Activated naive CD8-positive, alpha-beta T cell treated with anti-CD3 and anti-CD28 coated beads, Interleukin-2, amount 50 U/mL, for 24 hours (primary cell): ENCODE measurements at places on chromosomes 7 and 10.

- DNase-seq = no peak
Observed at GRCh38 chr10:103638948-103639347, 145.4 kb downstream of the NEURL1 start.

DNA sequence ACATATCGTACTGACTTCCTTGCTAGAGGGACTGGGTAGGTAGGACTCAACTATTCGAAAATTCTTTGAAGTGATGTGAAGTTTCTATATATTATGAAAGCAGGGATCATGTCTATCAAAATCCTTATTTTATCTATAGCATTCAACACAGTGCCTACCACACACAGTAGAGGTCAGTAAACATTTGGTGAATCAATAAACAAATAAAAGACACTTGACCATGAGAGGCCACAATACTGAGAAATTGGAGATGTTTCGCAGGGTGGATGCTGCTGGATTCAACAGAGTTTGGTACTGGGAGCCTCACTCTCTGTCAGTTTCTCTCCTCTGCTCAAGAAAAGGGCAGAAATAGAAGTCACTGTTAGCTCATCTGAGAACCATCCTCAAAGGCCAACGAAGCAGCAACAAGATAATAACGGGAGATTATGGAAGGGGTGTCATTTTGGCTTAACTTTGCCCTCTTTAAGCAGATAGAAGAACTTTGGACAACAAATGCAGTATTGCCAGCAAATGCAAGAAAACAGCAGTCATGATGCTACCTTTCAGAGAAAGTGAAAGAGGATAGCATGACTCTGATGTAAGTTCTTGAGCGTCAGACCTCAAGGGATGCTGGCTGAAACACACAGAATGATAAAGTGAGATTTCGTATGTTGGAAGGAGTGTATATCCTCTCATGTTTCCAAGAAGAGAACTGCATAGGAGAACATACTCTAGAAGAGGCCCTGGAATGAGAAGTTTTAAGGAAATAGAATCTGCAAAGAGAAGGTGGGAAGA is 107.6 kb downstream of the SEMA3E start:
- DNase-seq = no peak

DNA sequence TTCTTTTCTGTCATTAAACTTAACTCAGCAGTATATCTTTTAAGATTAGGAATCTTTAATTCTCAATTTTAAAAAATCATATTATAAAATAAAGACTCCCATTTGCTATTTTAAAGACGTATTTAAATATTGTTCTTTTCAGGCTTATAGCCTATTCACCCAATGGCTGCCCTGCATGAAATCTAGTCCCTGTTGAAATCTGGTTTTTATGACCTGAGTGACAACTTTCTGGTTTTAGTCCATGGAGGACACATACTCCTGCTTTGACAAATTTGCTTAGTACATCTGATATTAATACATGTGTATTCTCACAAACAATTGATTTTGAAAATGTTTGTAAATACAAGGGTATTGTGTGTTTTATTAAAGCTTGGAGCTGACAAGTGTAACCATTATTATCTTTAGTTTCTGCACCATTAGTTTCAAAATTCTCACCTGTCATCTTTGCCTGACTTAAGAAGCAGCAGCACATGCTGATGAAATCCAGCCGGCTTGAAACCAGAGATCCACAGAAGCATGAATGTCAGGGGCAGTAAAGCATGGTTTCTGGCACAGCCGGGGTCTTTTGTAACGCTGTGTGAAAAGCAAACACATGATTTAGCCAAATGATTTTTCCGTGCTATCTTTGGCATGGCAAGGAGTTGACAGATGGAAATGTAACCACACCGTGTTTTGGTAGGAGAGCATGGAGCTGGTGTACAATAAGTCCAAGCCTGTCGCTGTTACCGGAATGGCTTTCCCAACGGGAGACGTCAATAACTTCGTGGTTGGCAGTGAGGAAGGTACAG is 262.8 kb downstream of the DYNC1I1 start:
- DNase-seq = no peak

DNA sequence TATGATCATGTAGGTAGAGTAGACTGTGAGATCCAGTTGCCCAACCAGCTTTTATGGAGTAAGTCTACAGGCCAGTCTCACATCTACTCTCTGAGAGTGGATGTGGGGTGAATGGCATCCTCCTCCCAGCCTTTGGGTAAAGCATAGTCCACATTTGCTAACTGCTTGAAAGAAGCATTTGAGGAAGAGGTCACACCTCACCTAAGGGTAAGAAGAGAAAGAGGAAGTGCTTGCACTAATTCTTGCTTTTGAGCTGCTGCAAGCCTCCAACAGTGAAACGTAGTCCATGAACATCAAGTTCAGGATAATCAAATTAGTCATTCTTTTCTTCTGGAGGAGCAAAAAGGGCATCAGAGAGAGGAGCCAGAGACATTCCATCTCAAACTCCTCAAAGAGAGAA is 93.9 kb upstream of the AGR3 start:
- no peak for DNase-seq
